ENCODE measurements at places on chromosomes 2 and 18. TPM values are rescaled to one million over a fixed set of nuclear protein-coding genes. Genes with fewer than 3 reads are reported as not detected.

The SKOR2 gene
- total RNA-seq: not detected

The ASB18 gene
- total RNA-seq: not detected

The KLHL29 gene
- total RNA-seq: 0.81 TPM

The PSMG2 gene
- total RNA-seq: 106 TPM

The ING5 gene
- 28.6 TPM for total RNA-seq

DNA sequence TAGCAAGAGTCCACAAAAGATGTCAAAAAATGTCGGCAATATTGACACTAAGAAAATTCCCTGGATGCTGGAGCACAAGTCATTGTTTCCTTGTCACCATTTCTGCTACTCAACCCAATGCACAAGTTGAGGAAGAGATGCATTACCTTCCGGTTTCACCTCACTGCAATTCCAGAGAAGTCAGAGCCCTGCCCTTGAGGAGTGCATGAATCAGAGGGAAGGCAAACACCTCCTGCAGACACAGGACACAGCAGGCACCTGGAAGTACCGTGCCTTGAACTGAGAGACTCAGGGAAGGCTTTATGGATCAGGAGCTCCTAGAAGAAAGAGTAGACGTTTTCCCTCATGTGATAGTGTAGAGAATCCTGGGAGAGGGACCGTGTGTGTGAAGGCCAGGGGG is 62.7 kb upstream of the ARL4C start:
- H3K27ac ChIP-seq: no peak overlapping the region
- no peak overlapping the region for H3K4me3 ChIP-seq
- no peaks in the 10 kb centered on the region for H3K4me1 ChIP-seq
- DNase-seq: no peak
- H3K36me3 ChIP-seq: no peaks in the 10 kb centered on the region
- no peaks in the 10 kb centered on the region for H3K27me3 ChIP-seq

DNA sequence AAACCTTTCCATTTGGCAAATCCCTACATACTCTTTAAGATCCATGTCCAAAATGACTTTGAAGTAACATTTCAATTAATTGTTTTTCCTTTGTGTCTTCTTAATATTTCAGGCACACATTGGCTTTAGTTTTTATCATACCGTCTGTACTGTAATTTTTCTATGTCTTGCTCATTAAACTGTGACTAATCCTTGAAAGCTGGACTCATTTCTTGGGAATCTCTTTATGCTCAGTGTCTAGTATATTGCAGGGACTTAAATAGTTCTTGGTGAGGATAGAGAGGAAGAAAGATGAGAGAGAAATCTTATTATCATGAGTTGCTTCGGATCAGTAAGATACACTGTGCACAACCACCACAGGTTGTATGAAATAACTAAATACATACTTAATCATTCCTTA is 448.3 kb upstream of the ST6GAL2 start:
- no peaks in the 10 kb centered on the region for H3K4me1 ChIP-seq
- H3K36me3 ChIP-seq: no peaks in the 10 kb centered on the region
- H3K27me3 ChIP-seq: no peaks in the 10 kb centered on the region

- no peak overlapping the region for H3K4me3 ChIP-seq
- no peaks in the 10 kb centered on the region for H3K36me3 ChIP-seq
- H3K4me1 ChIP-seq: no peaks in the 10 kb centered on the region
- no peak overlapping the region for H3K27ac ChIP-seq
These were observed 264.0 kb upstream of the CXCR4 start for GRCh38 chr2:136381722-136382633.

DNA sequence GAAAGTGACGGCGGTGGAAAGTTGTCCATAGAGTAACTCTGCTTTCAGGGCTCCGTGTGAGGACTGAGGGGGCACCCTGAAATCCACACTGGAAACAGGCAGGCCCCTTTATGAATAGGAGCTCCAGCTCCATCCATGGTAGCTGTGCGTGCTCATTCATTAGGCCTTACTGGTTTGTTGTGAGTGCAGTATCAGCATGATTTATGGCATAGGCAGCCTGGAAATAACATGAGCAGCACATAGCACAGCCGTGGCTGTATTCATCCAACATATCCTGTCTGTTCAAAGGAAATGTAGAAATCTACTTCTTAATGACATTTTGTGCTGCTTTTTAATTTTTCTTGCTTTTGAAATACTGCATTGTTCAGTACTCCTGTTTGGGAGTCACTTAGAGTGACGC is 414.8 kb upstream of the RAB12 start:
- DNase-seq: no peak
- no peaks in the 10 kb centered on the region for H3K4me1 ChIP-seq
- no peak overlapping the region for H3K27ac ChIP-seq
- H3K36me3 ChIP-seq: no peaks in the 10 kb centered on the region
- no peaks in the 10 kb centered on the region for H3K27me3 ChIP-seq

GRCh38 chr2:173749315-173749714 is 215.9 kb downstream of the SP3 start:
- no peaks in the 10 kb centered on the region for H3K36me3 ChIP-seq
- H3K27me3 ChIP-seq: no peaks in the 10 kb centered on the region
- peak; percentile 38 for DNase-seq
- H3K4me1 ChIP-seq: no peaks in the 10 kb centered on the region

DNA sequence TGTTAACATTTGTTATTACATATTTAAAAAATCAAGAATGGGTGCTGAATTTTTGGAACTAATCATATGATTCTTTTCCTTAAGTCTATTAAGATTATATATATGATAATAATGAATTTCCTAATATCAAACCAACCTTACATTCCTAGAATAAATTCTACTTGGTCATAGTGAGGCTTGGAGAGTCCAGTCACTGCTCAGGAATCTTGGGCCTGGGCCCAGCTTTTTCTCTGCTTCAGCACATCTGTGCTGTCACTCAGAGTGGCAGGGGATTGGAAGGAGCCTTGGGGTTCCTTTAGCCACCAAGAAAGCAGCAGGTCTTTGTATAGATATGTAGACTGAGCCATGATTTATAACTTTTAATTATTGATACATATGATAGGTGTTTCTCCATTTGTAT is 19.9 kb upstream of the ZAP70 start:
- no peak overlapping the region for H3K27ac ChIP-seq
- peaks cover 8% of the 10 kb centered on the region for H3K4me1 ChIP-seq
- H3K4me3 ChIP-seq: no peak overlapping the region
- no peaks in the 10 kb centered on the region for H3K36me3 ChIP-seq
- no peak for DNase-seq
- H3K27me3 ChIP-seq: no peaks in the 10 kb centered on the region

GRCh38 chr2:126698376-126698775 is 42.4 kb downstream of the GYPC start:
- no peaks in the 10 kb centered on the region for H3K36me3 ChIP-seq
- DNase-seq: no peak
- H3K27me3 ChIP-seq: no peaks in the 10 kb centered on the region
- H3K27ac ChIP-seq: no peak overlapping the region

DNA sequence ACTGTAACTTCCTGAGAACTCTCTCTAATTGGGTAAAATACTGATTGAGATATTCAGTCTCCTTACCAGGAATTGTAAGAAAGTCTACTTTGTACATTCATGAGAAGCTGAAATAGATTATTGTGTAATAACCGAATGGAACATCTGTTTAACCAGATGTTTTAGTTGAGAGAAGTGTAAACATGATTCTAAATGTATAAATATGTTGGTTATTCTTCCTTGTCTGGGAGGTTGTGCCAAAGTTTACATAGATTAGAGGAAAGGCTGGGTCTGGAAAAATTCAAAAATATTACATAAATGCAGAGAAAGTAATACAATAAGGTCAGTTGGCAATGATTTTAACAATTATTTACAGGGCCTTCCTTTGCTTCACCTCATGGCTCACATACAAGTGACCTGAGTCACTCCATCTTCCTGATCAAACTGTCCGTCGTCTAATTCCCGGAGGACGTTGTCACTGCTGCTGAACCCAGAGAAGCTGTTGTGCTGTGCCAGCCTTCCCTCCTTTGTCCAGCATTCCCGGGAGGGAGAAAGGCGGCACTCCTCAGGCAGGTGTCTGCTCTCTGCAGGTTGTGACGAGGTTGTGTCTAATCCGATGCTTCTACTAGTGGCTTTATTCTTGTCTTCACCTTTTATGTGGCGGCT is 55.9 kb downstream of the MOB4 start:
- H3K4me1 ChIP-seq: no peaks in the 10 kb centered on the region
- H3K4me3 ChIP-seq: no peak overlapping the region
- H3K27me3 ChIP-seq: no peaks in the 10 kb centered on the region

All from Caco-2 (cell line).